ENCODE measurements at places on chromosomes 2 and 18. TPM values are rescaled to one million over a fixed set of nuclear protein-coding genes. Genes with fewer than 3 reads are reported as not detected.

Gene CD226
- total RNA-seq = 5.6 TPM

DNA sequence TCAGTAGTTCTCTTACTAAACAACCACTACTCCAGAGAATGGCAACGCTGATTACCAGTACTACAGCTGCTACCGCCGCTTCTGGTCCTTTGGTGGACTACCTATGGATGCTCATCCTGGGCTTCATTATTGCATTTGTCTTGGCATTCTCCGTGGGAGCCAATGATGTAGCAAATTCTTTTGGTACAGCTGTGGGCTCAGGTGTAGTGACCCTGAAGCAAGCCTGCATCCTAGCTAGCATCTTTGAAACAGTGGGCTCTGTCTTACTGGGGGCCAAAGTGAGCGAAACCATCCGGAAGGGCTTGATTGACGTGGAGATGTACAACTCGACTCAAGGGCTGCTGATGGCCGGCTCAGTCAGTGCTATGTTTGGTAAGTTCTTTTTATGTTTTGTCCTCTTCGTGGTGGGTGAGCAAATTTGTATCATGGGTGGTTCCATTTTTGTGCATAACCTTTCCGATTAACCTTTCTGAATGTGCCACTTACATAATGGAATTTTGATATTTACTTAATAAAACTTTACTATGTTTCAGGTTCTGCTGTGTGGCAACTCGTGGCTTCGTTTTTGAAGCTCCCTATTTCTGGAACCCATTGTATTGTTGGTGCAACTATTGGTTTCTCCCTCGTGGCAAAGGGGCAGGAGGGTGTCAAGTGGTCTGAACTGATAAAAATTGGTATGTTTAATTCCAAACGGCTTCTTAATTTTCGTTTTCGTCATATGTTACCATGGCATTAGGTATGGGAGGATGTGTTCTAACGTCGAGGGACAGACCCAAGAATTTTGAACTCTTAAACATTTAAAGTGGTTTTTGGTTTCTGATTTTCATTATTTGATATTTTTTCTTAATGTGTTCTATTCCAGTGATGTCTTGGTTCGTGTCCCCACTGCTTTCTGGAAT is 1.3 kb downstream of the SLC20A1 start:
- peaks cover 31% of the 10 kb centered on the region for H3K36me3 ChIP-seq
- DNase-seq = no peak
- peaks cover 24% of the 10 kb centered on the region for H3K4me1 ChIP-seq
- peak overlapping the region; percentile 97 for H3K27ac ChIP-seq

DNA sequence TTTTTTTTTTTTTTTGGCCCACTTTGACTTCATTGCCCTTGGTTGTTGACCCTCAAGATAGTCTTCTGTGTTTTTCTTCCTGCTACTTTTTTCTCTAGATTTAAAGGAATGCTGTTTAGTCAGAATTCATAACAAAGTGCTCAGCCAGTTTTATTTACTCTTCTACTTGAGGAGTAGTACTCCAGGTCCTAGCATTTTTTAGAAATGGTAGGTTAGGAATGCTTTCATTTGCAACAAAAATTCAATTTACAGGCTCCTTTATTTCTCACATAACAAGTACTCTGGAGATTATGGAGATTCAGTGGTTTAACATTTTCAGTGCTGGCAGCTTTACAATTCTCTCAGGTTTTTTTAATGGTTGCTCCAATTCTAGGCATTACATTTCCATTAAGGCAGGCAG is 58.2 kb downstream of the KIAA1328 start:
- DNase-seq = no peak
- no peak overlapping the region for H3K4me3 ChIP-seq
- H3K36me3 ChIP-seq = no peaks in the 10 kb centered on the region
- no peaks in the 10 kb centered on the region for H3K27me3 ChIP-seq

GRCh38 chr2:241771286-241772062 is 5.1 kb upstream of the GAL3ST2 start:
- peaks cover 9% of the 10 kb centered on the region for H3K4me1 ChIP-seq
- no peaks in the 10 kb centered on the region for H3K27me3 ChIP-seq
- peak; percentile 17 for DNase-seq
- H3K4me3 ChIP-seq = no peak overlapping the region
- no peak overlapping the region for H3K27ac ChIP-seq

- H3K4me3 ChIP-seq = no peak overlapping the region
- no peak overlapping the region for H3K27ac ChIP-seq
- no peaks in the 10 kb centered on the region for H3K36me3 ChIP-seq
- no peaks in the 10 kb centered on the region for H3K27me3 ChIP-seq
Observed at GRCh38 chr2:219638217-219638947, 11.0 kb downstream of the SLC4A3 start.

GRCh38 chr18:44601447-44601846 is 79.2 kb upstream of the SETBP1 start:
- H3K36me3 ChIP-seq = no peaks in the 10 kb centered on the region
- H3K27ac ChIP-seq = no peak overlapping the region
- DNase-seq = no peak
- H3K27me3 ChIP-seq = no peaks in the 10 kb centered on the region

DNA sequence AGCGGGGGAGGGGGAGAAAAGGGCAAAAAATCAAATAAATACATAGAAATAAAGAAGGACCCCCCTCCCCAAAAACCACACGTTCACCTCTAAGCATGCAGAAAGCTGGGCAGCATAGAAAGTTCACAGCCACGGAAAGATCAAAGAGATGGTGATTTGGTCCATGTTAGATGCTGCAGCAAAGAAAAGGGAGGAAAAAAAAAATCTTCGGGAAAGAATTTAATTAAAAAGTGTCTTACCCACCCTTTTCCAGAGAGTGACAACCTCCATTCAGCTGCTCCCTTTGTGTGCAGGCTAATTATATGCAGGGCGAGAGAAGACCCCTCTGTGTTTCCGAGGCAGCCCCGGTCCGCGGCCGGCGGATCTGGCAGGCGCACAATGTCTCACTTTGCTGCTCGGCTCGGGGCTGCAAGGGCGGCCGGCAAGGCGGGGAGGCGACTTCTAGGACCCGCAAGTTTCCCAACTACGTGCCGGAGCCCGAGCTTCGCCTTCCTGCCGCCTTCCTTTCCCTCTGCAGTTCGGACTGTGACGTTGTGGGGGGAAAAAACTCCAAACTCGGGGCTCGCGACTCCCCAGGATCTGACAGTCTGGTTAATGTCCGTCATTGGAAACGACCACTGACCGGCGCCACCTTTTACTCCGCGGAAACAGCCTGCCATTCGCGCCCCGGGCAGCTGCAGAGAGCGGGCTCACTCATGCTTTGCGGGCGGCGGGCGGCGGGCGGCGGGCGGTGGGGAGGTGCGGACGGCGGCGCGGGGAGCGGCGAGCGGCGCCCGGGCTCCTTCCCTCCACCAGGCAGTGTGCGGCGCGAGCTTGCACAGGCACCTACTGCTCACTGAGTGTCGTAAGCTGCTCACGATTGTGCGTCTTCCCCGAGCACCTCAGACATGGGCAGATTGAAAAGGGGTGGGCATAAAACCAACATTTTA is at the start of gene LRRTM1:
Gene LRRTM1, minus strand, starts transcription at position 844 of the 929 bp plus-strand sequence. CDS start 933 bp downstream, outside the sequence.
- H3K36me3 ChIP-seq = no peaks in the 10 kb centered on the region
- peak; percentile 40 for DNase-seq
- H3K27ac ChIP-seq = no peak within 1 kb of the TSS
- H3K4me1 ChIP-seq = peaks cover 8% of the 10 kb centered on the region
- H3K4me3 ChIP-seq = peak within 1 kb of the TSS; percentile 27

GRCh38 chr2:217801115-217801531 is 201.7 kb downstream of the TNS1 start:
- H3K27ac ChIP-seq = no peak overlapping the region
- DNase-seq = no peak
- no peaks in the 10 kb centered on the region for H3K27me3 ChIP-seq
- H3K4me1 ChIP-seq = peaks cover 7% of the 10 kb centered on the region
- no peak overlapping the region for H3K4me3 ChIP-seq

Gene ATP8B1
- total RNA-seq = 45.8 TPM

Gene ABCB11
- total RNA-seq = 1.2 TPM

Gene GPR45
- not detected for total RNA-seq

GRCh38 chr2:157627594-157628476 is 829 bp downstream of the ACVR1C start:
- no peak overlapping the region for H3K27ac ChIP-seq
- peak; percentile 36 for DNase-seq
- H3K4me1 ChIP-seq = peaks cover 4% of the 10 kb centered on the region
- no peaks in the 10 kb centered on the region for H3K27me3 ChIP-seq
- H3K4me3 ChIP-seq = peak overlapping the region; percentile 33

Gene POTEE
- 0.40 TPM for total RNA-seq

GRCh38 chr2:70044290-70045040 is 42.8 kb upstream of the PCBP1 start:
- no peaks in the 10 kb centered on the region for H3K36me3 ChIP-seq
- no peak overlapping the region for H3K4me3 ChIP-seq
- peaks cover 8% of the 10 kb centered on the region for H3K4me1 ChIP-seq

GRCh38 chr2:46584134-46584848 is 104.9 kb downstream of the TMEM247 start:
- no peak for DNase-seq
- H3K27ac ChIP-seq = no peak overlapping the region
- peaks cover 8% of the 10 kb centered on the region for H3K36me3 ChIP-seq
- no peaks in the 10 kb centered on the region for H3K27me3 ChIP-seq
- no peaks in the 10 kb centered on the region for H3K4me1 ChIP-seq

- DNase-seq = no peak
- no peaks in the 10 kb centered on the region for H3K27me3 ChIP-seq
- H3K4me1 ChIP-seq = peaks cover under 1% of the 10 kb centered on the region
- H3K36me3 ChIP-seq = no peaks in the 10 kb centered on the region
Observed at GRCh38 chr2:241108271-241109209, 6.5 kb upstream of the MTERF4 start.

GRCh38 chr18:37578886-37579513 is 13.4 kb upstream of the CELF4 start:
- no peak overlapping the region for H3K27ac ChIP-seq
- no peaks in the 10 kb centered on the region for H3K27me3 ChIP-seq
- DNase-seq = no peak
- H3K36me3 ChIP-seq = no peaks in the 10 kb centered on the region

- no peak for DNase-seq
- H3K4me3 ChIP-seq = no peak overlapping the region
- H3K27me3 ChIP-seq = no peaks in the 10 kb centered on the region
- H3K4me1 ChIP-seq = no peaks in the 10 kb centered on the region
- no peak overlapping the region for H3K27ac ChIP-seq
Observed at GRCh38 chr18:46756025-46756558, 761 bp downstream of the ST8SIA5 start.

DNA sequence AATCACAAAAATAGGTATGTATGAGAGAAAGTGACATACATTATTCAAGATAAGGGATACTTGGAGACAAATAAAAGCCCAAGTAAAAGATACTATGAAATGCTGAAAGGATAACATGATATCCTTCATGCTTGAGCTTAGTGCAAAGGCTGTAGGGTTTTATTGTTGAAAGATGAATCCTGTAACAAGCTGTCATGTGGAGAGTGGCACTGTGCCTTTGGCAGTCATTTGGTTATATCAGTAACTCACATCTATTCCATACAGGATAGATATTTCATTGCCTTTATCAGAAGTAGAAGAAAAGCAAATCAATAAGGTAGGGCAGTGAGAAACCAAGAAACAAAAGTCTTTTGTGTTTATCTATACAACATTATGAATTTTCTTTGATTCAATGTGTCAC is 211.0 kb downstream of the ZNF385B start:
- H3K4me3 ChIP-seq = no peak overlapping the region
- no peak for DNase-seq

Gene MORN2
- total RNA-seq = 47.3 TPM

- peaks cover 13% of the 10 kb centered on the region for H3K4me1 ChIP-seq
- DNase-seq = no peak
- H3K36me3 ChIP-seq = no peaks in the 10 kb centered on the region
- H3K27me3 ChIP-seq = no peaks in the 10 kb centered on the region
- no peak overlapping the region for H3K4me3 ChIP-seq
Observed at GRCh38 chr2:24576617-24577016, 85.6 kb downstream of the NCOA1 start.

DNA sequence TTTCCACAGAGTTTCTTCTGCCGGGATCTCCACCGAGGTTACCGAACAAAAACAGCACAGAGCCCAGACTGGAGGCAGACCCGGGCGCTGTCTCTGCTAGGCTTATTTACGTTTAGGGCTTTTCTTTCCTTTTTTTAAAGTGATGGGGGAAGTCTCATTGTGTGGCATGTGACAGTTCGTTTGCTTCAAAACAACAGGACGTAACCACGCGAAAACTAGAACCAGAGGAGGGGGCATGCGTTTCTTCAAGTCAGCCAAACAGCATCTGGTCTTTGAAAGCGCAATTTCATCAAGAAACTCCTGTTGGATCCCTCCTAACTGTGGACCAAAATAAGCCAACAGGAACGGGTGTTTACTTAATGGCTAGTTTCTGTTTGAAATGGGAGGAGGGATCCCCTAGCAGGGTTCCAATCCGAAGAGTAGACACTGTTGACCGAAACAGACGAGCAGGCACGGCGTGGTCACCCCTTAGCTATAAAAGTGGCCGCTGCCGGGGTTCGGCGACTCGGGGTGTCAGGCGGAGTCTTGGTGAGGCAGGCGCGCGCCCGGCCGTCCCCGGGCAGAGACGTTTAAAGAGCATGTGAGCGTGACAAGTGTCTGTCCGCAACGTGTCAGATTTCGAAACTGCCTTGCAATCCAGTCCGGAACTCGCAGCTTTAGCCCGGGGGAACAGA is 997 bp upstream of the TGIF1 start:
- peak overlapping the region; percentile 93 for H3K27ac ChIP-seq
- H3K27me3 ChIP-seq = no peaks in the 10 kb centered on the region
- DNase-seq = peak; percentile 86

DNA sequence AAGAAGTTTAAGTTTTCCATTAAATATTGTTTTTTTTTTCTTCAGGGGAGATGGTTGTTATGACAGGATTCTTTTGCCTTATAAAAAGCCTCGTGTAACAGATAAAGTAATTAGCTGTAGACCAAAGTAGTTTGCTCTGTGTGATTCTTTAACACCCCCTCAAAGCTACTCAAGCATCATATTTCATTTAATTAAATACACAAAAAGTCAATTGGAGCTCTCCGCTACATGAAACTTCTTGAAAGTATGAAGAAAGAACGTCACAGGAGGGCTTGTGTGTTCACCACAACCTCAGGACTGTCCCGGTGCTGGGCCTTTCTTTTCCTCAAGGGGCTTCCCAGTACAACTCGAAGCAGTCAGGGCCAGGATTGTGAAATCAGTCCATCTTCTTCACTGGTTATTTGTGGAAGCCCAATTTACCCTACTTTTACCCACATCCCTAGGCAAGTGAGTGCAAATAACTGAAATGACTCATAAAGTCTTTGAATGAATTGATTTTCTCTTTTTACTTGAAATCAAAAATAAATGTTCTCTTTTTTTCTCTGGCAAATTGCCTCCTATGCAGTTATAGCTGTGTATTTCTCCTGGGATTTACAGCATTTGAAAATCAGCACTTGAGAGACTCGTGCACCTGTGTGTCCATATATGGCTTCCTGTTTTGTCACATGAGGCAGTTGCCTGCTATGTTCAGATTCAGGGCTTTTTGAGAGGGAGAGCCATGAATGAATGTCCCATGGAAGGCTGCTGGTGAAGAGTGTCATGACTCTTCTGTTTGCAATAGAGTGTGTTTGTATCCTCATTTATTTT is 48.6 kb downstream of the LINC00305 start:
- no peaks in the 10 kb centered on the region for H3K36me3 ChIP-seq
- no peaks in the 10 kb centered on the region for H3K27me3 ChIP-seq

DNA sequence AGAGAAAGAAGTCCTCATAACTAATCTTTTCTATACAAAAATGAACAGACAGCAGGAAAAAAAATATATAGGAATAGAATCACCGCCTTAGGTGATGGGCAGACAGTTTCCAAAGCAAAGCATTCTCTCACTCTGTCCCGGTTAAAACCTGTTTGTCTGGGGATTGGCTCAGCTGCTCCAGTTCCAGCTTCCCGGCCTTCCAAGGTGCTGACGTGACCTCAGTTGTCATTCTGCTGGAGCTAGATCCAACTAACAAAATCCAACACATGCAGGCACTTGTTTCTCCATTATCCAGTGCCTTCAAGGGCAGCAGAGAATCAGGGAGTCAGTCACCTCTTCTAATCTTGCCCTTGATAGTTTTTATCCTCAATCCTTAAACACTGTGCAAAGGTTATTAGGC is 52.8 kb downstream of the IKZF2 start:
- DNase-seq = no peak
- no peaks in the 10 kb centered on the region for H3K27me3 ChIP-seq
- H3K36me3 ChIP-seq = no peaks in the 10 kb centered on the region
- no peak overlapping the region for H3K27ac ChIP-seq
- no peak overlapping the region for H3K4me3 ChIP-seq
